Kasumi-1 (cell line): ENCODE measurements at places on chromosomes 2 and 18.

DNA sequence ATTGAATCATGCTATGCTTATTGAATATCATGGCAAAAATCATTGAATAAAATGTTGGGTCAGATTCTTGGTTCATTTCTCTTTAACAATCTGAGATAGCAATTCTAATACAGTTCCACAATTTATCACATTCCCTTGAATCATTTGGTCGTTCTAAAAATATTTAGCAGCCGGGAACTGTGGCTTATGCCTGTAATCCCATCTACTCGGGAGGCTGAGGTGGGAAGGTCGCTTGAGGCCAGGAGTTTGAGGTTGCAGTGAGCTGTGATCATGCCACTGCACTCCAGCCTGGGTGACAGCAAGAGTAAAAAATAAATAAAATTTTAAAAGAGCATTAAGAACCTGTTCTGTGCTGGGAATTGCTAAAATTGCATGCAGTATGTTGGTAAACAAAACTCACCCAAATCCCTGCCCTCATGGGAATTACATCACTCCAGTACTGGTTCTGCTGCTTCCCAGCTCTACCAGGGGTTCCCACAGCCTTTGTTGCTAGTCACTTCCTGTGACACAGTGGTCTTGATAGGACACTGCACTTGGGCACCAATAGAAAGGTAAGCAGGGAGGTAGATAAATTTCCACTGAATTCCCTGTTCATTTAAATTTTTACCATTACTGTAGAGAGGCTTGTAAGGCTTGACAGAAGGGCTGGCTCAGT lies 200.4 kb downstream of the CTNNA2 start:
- no peak for DNase-seq

GRCh38 chr2:191117341-191117740 lies 33.5 kb downstream of the STAT4 start:
- DNase-seq, result no peak

- DNase-seq, result peak; percentile 22
These were observed 956.2 kb upstream of the LRATD1 start for GRCh38 chr2:13676269-13676668.

GRCh38 chr2:15363142-15363541 lies 198.0 kb downstream of the NBAS start:
- no peak for DNase-seq

GRCh38 chr2:172962082-172962481 lies 113.6 kb upstream of the MAP3K20 start:
- DNase-seq, result no peak

DNA sequence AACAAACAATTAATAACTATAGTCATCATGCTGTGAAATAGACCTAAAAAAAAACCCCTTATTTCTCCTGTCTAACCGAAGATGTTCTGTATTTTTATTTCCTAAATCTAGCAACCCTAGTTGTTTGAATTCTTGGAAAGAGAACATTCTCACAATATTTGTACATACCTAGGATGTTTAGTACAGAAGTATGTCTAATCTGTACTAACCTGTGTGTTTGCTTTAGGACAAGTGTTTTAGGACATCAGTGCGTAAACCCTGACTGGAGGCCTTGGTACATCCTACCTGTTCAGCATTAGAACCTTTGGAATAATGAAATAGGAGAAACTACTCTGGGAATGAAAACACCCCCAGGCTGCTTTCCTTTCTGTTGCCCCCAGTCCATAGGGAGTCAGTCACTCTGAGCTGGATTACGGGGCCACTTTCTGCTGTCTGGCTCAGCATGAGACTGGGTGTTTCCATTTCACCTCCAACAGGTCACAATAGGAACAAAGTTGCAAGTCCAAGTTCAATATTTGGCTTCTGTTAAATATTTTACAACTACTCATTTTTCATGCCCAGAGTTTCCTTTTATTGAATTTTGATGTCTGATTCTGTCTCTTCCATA lies 114.7 kb downstream of the MTX2 start:
- DNase-seq, result no peak

DNA sequence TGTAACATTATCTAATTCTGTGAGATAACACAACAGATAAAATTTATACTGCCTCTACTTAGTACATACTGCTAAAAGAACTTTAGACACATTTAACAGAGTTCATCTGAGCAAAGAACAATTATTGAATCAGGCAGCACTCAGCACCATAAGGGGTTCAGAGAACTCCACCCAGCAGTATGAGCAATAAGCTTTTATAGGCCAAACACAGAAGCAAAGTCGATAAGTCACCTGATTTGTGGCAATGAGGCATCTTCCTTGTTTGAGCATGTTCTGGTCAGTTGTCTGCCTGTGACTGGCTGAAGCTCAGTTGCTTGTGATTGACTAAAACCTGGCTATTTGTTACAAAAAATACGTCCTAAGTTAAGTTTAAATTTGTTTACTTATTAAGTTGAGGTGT lies 746.1 kb upstream of the DDX18 start:
- DNase-seq, result no peak

GRCh38 chr2:77807531-77808215 lies 285.5 kb upstream of the LRRTM4 start:
- DNase-seq, result no peak

DNA sequence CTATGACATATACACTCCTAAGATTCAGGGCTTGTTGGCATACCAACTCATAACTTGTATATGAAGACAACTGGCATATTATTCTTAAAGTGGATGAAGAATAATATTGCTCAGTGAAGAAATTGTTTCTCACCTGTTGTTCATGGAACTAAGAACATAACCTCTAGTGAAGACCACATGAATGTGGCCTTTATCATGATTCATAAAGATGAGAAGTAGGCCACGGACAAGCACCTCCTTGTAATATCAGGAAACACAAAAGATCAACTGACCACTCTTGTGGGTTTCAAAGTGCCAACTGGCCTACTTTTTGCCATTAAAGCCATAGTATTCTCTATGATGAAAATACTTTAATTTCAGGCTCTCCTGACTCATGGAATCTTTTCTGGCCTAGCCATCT lies 407.4 kb downstream of the GRB14 start:
- DNase-seq, result no peak

- DNase-seq, result no peak
These were observed 46.0 kb upstream of the ATP6V1B1 start for GRCh38 chr2:70889716-70890037.

GRCh38 chr2:5915881-5916310 lies 223.7 kb downstream of the SOX11 start:
- peak; percentile 5 for DNase-seq

GRCh38 chr2:6068429-6068828 lies 376.2 kb downstream of the SOX11 start:
- no peak for DNase-seq
